ENCODE measurements at places on chromosomes 16 and 17. TPM values are rescaled to one million over a fixed set of nuclear protein-coding genes. Genes with fewer than 3 reads are reported as not detected.

SDK2 gene
- total RNA-seq = 0.27 TPM

KRT12 gene
- not detected for total RNA-seq

CLEC18A gene
- 0.19 TPM for total RNA-seq

PTX4 gene
- not detected for total RNA-seq

CDH1 gene
- not detected for total RNA-seq

KRTAP4-1 gene
- total RNA-seq = not detected

MYH4 gene
- not detected for total RNA-seq

CDC42EP4 gene
- total RNA-seq = 0.53 TPM

GCGR gene
- total RNA-seq = not detected

CANT1 gene
- 53.1 TPM for total RNA-seq

ATP1B2 gene
- total RNA-seq = 0.25 TPM

RFNG gene
- total RNA-seq = 18.3 TPM

ZP2 gene
- not detected for total RNA-seq

TP53TG3B gene
- not detected for total RNA-seq

ENGASE gene
- total RNA-seq = 33.9 TPM

EPX gene
- not detected for total RNA-seq

KCNAB3 gene
- total RNA-seq = 6.7 TPM

HASPIN gene
- total RNA-seq = 17.1 TPM

CFAP20 gene
- total RNA-seq = 54.7 TPM

ATAD5 gene
- total RNA-seq = 32.2 TPM

KCNJ2 gene
- total RNA-seq = not detected

ALDH3A2 gene
- 20.8 TPM for total RNA-seq

ARL4D gene
- 2.2 TPM for total RNA-seq

ANKRD40CL gene
- total RNA-seq = not detected

EXOC7 gene
- 87.0 TPM for total RNA-seq

MRPL58 gene
- 66.5 TPM for total RNA-seq

ZBTB4 gene
- total RNA-seq = 17.6 TPM

CCDC40 gene
- 2.7 TPM for total RNA-seq

TSEN54 gene
- total RNA-seq = 55.5 TPM

PRDM7 gene
- not detected for total RNA-seq

MYH8 gene
- not detected for total RNA-seq

KRTAP2-2 gene
- total RNA-seq = not detected

NKD1 gene
- total RNA-seq = 0.73 TPM

FSCN2 gene
- 0.21 TPM for total RNA-seq

CACNA1H gene
- total RNA-seq = 0.44 TPM

NOL3 gene
- total RNA-seq = 5.2 TPM

CCL5 gene
- total RNA-seq = 455 TPM

VAT1L gene
- not detected for total RNA-seq

ANKRD11 gene
- 152 TPM for total RNA-seq

NOG gene
- total RNA-seq = not detected

TSNAXIP1 gene
- total RNA-seq = 1.7 TPM

DPEP3 gene
- total RNA-seq = 0.17 TPM

AXIN1 gene
- 24.7 TPM for total RNA-seq

TBX4 gene
- total RNA-seq = not detected

CSF3 gene
- not detected for total RNA-seq

CCL17 gene
- total RNA-seq = 5.3 TPM

OR1F1 gene
- total RNA-seq = not detected

PRAC2 gene
- not detected for total RNA-seq

UMOD gene
- total RNA-seq = not detected

SMG6 gene
- 55.0 TPM for total RNA-seq

TBC1D3K gene
- not detected for total RNA-seq

ADPRM gene
- 8.6 TPM for total RNA-seq

ABCC3 gene
- not detected for total RNA-seq

KCTD19 gene
- total RNA-seq = 1.4 TPM

CES1 gene
- total RNA-seq = not detected

GAST gene
- total RNA-seq = not detected

MMP28 gene
- not detected for total RNA-seq

C17orf67 gene
- 3.3 TPM for total RNA-seq

ZFP3 gene
- 2.6 TPM for total RNA-seq

TBX21 gene
- total RNA-seq = 54.7 TPM

All from activated CD8-positive, alpha-beta memory T cell treated with anti-CD3 and anti-CD28 coated beads for 36 hours (primary cell).